ENCODE measurements at places on chromosomes 12 and 14. TPM values are rescaled to one million over a fixed set of nuclear protein-coding genes. Genes with fewer than 3 reads are reported as not detected.

ITFG2 gene
- total RNA-seq, result 63.9 TPM

LRTM2 gene
- total RNA-seq, result not detected

ADAM20 gene
- 0.16 TPM for total RNA-seq

SLC22A17 gene
- total RNA-seq, result 10.5 TPM

RPL10L gene
- not detected for total RNA-seq

ADCY6 gene
- total RNA-seq, result 0.42 TPM

HHIPL1 gene
- total RNA-seq, result 0.21 TPM

INHBC gene
- not detected for total RNA-seq

TAS2R30 gene
- 4.9 TPM for total RNA-seq

DNA sequence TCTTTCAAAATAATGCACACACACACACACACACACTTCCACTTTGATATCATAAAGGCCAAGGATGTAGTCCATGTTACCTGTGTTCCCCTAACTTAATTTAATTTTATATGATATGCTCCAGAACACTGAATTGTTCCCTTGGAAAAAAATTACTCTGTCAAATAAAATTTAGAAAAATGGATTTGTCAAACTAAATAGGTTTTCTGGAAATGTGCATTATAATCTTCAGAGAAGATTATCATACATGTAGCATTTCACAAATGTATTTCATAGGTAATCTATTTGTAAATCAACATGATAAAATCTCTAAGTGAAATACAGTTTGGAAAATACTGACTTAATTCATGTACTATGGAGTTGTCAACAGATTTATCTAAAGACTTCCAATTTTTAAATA is 68.6 kb downstream of the CNTN1 start:
- no peak for DNase-seq

DNA sequence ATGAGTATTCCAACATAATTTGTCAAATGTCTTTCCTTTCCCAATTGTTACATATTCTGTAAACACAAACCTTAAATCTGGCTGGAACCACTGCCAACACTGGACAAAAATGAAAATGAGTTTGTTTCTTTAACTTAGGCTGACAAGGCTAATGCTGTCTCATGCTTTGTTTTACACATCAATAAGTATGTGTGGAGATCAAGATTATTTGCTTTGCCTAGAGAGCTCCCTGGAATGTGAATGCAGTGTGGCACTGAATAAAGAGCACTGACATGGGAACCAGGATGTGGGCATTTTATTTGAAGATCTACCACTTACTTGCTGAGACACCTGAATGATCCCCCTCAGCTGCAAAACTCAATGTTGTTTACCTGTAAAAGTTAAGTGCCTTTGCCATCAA is 61.7 kb downstream of the RALGAPA1 start:
- DNase-seq, result no peak

GRCh38 chr12:94039914-94040313 is 108.5 kb upstream of the PLXNC1 start:
- DNase-seq, result no peak

DNA sequence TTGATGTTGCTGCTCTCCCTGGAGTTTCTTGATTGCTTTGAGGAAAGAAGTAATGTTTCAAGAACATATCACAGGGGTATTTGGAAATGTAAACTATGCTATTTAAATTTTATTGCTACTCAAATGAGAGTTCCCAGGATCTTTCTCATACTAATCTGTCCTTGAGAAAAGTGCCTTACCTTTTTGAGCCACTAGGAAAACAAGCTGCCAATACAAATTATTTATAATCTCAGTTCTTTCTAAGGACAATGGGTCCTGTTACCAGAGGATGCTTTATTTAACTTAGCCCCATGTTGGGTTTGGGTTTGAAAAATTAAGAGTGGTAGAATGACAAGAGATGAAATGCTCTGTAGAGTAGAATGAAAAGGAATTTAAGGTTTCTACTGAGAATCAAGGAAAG is 258.2 kb upstream of the PRKD1 start:
- no peak for DNase-seq

DNA sequence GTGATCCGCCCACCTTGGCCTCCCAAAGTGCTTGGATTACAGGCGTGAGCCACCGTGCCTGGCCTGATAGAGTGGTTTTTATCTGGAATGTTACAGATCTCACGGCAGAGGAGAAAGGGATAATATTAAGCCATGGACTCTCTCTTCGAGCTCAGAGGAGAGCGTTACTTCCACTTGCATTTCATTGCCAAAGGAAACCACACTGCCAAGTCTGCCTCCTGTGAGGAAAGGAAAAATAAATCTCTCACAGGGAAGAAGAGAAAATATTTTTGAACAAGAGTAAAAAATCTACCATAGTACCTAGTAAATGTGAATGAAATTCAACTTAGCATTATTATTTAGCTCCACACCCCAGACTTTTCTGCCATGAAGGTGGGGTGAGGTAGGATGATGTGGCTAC is 319.2 kb upstream of the PRICKLE1 start:
- no peak for DNase-seq

DNA sequence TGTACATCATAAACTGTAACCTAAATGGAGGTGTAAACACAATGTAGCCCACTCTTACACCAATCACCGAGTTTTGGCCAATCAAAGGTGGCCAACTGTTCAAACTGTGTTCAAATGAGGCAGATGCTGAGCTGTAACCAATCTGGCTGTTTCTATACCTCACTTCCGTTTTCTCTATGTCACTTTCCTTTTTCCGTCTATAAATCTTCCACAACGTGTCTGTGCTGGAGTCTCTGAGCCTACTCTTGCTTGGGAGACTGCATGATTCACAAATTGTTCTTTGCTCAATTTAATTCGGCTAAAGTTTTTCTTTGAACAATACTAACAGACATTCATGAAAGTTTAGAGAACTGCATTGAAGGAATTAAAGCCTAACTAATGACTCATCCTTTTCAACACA is 547.1 kb upstream of the USP15 start:
- no peak for DNase-seq

DNA sequence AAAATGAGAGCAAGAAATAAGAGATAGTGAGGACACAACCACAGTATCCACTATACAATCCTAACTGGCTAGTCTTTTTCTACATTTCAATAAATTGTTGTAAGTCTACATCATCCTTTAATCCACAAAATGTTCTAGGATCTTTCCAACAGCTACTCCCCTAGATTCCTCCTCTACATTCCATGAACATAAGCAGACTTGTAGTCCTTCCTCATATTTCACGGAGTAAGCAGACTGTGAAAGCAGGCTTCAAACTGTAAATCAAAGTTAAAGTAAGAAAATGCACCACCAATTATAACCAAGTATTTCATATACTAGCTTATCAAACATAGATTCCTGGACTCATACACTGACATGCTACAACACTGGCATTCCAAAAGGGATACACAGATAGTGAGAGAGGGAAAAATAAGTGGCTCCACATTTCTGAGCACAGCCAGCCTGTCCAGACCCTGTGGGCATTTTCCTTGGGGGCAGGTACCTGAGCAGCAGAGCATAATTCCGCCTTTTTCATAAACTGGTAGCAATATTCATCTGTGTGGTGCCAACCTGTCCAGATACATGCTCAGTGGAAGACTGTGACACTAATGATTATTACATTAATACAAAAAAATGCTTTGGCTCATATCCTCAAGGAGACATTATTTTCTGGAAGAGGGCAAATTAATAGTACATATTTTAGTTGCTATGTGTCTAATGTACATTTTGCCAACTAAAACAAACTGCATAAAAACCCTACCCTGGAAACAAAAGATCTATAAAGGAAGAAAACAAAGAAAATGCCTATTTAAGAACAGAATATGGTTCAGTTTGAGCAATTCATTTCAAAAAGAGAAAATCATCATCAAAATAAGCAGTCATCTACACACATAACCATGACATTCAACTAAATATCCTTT is 113.3 kb upstream of the FSCB start:
- DNase-seq, result no peak

DNA sequence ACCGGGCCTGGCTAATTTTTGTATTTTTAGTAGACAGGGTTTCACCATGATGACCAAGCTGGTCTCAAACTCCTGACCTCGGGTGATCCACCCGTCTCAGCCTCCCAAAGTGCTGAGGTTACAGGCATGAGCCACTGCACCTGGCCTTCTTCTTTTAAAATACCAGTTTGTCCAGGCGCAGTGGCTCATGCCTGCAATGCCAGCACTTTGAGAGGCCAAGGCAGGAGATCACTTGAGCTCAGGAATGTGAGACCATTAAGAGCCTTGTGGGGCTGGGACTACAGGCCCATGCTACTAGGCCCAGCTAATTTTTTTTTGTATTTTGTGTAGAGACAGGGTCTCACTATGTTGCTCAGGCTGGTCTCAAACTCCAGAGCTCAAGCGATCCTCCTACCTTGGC is 8.1 kb upstream of the PEBP1 start:
- no peak for DNase-seq

- DNase-seq, result no peak
Observed at GRCh38 chr12:65188179-65188701, 18.9 kb downstream of the LEMD3 start.

DNA sequence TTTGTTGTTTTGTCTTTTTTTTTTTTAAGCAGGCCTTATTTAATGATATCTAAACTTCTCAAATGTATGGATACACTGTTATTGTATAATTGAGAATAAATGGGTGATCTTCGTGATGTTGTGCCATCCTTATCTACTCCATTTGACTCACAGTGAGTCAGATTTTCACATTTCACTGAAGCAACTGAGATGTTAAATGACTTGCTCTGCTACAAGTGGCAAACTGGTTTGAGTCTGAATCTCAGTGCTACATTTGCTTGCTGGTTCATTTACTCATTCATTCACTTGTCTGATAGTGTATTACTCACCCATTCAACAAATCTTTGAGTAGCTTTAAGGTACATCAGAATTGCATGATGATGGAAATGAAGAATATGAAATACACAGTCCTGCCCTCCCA is 2.6 kb downstream of the KIAA0586 start:
- DNase-seq, result no peak

DNA sequence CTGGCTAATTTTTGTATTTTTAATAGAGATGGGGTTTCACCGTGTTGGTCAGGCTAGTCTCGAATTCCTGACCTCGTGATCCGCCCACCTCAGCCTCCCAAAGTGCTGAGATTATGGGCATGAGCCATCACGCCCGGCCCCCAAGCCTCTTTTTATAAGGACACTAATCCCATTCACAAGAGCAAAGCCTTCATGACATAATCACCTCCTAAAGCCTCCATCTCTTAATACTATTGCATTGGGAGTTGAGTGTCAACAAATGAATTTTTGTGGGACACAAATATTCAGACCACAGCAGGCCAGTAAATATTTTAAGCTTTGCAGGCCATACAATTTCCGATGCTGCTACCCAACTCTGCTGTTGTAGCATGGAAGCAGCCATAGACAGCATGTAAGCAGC is 10.9 kb downstream of the RNF212B start:
- no peak for DNase-seq

DNA sequence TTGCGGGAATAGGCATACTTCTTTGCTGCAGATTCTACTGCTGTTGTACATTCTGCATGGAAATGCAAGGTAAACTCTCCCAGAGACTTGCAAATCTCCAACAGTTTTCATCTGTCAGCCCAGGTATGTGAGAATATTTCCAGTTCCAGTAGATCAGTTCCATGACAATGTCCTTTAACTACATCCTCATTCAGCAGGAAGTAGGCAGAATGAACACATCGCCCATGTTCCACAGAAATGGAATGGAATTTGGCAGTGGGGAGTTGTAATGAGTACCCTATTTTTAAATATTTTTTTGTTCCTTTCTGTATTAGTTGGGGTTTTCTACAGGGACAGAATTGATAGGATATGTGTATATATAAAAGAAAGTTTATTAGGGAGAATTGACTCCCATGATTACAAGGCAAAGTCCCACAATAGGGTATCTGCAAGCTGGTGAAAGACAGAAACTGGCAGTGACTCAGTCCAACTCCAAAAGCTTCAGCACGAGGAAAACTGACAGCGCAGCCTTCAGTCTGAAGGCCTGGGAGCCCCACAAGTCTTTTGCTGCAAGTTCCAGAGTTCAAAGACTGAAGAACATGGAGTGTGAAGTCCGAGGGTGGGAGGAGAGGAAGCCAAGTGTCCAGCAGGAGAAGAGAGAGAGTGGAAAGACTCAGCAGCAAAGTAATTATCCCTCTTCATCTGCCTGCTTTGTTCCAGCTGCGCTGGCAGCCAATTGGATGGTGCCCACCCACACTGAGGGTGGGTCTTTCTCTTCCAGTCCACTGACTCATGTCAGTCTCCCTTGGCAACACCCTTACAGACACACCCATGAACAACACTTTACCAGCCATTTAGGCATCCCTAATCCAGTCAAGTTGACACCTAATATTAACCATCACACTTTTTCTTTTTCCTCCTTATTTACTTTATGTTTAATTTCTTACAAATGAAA is 110.4 kb upstream of the SCAF11 start:
- DNase-seq, result no peak

DNA sequence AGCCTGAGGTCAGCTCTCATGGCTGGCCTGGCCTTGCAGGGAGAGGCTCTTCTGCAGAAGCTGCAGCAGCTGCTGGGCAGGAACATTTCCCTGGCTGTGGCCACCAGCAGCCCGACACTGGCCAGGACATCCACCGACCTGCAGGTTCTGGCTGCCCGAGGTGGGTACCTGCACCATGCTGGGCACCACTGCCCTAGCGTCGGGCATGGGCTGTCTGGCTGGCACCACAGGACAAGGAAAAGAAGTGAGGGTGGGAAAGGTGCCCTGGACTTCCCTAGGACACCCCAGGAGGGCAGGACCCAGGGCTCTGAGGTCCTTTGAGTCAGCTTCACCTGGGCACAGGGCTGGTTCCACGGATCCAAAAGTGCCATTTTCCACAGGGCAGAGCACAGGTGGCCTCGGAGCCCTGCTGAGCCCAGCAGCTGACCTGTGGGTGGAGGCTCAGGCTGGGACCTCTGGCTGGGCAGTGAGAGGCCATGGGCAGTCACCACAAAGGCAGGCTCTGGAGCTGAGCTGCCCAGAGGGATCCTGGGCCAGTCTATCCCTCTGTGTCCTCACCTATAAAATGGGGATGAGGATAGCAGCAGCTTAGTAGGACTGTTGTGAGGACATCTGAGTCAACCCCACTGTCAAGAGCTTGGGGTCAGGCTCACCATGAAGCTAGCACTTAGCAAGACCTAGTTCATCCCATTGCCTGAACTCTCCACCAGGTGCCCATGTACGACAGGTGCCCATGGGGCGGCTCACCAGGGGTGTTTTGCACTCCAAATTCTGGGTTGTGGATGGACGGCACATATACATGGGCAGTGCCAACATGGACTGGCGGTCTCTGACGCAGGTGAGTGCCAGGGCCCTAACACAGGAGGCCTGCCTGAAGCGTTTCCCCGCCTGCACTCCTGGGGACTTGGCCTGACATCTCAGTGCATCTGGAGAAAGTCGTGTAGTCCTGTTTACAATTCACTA is 4.9 kb downstream of the PLD4 start:
- no peak for DNase-seq

- DNase-seq, result no peak
Observed at GRCh38 chr12:63420206-63420644, 248.1 kb downstream of the DPY19L2 start.

- no peak for DNase-seq
Observed at GRCh38 chr14:101603096-101603495, 41.8 kb downstream of the DIO3 start.

GRCh38 chr14:53295985-53296582 is 143.0 kb upstream of the DDHD1 start:
- no peak for DNase-seq

All from T-helper 17 cell (primary cell).